ENCODE measurements at places on chromosomes 5 and 9.

DNA sequence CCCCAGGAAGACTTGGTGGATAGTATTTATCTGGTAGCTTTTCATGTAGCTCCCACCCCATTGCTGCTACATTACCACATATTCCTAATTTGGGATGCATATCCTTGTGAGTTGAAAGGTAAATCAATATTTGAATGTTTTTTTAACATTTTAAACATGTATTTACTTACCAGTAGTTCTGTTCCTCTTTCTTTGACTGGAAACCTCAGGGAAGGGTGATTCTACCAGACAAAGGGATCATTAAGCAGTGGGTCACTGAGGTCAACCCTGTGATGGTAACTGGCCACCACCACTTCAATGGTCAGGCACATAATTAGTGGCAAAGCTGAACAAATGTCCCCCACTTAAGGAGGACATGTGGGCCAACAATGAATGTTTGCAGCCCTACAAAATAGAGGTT lies 27.2 kb upstream of the KLF9 start:
- no peak for DNase-seq

GRCh38 chr5:171388816-171389168 lies 1.1 kb downstream of the NPM1 start:
- no peak for DNase-seq

DNA sequence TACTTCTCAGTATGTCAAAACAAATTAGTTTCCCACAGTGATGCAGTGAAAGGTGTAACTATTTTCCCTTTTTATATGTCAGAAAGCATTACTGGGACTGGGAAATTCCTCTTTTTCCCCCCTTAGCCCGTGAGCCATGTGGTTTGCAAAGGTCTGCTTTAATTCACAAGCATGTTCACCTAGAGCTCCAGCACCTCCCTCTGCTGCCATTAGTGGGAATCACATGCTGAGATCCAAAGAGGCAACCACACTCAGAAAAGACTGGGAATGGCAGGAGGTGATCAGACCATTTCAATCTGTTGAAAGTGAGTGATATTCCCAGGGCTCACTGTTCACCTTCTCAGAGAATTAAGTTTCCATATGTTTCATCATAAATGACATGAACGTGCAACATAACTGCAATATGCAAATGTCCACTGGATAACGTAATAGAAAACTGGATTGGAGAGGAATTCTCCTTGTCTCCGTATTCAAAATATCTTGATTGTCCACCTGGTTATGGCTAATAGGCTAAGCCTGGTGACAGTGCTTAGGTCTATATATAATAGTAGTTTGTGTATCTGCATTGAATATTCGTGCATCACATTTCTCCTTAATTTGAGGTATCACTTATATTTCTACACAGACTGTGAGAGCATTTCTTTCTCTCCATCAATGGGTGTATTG lies 703.5 kb upstream of the WWC1 start:
- DNase-seq, result peak; percentile 46

DNA sequence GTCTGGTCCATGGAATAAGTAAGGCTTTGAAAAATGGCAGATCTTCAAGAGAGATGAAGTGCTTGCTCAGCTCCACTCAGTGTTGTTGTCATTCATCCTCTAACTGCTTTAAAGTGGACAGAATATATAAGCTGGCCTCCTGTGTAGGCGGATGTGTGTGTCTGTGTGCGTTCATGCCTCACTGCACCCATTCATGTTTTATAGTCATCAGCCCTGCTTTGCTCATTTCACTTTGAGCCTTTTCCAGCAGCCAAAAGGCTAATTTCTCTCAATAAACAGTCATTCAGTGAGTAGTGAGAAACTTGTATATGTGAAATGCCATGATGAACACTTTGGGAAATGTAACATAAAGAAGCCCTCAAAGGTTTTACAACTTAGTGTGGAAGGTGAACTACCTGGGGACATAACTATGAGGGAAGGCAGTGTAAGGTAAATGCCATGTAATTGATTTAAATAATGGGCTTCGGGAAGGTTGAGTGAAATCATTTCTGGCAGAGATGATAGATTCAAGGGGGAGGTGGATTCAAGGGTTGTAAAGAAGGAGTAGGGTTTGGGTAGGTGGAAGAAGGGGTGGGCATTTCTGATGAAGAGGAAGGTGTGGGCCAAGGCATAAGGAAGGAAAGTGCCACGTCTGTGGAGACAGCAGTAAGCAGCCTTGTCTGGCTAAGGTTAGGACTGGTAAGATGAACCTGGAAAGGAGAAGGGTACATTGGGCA lies 15.7 kb downstream of the TTC23L start:
- DNase-seq, result no peak

- DNase-seq, result no peak
Measured at GRCh38 chr5:5719292-5719691, 296.8 kb downstream of the ICE1 start.

DNA sequence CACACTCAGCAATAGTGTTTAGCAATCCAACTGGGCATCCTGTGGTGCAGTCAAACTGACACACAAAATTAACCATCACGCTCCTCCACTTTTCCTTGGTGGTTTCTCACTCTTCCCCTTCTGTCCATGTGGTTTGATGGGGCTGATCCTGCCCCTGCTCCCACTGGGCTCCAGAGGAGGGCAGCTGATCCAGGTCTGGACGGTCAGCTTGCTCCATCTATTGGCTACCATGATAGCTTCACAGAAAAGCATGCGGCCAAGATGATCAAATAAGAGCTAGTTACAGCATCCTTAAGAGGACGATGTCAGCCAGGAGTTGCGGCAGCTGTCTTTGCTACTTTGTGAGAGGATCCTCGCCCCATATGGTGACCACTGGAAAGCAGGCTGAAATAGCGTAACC lies 29.6 kb upstream of the RANBP17 start:
- no peak for DNase-seq

DNA sequence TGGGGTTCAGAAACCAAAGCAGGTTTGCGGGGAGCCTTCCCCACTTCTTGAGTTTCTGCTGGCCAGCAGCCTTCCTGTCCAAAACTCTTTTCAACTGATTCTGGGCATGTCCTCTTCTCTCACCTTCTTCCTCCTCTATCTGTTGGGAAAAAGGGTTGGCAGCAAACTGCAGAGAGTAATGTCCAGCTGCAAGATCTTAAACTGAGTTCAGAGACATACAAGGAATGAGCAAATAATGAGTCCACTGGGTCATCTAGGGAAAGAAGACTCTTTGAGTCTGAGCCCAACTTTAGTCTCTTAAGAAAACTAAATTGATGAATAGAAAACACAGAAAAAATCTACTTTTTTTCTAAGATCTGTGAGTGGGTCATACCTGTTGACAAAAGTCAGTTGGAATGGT lies 16.5 kb downstream of the ANKDD1B start:
- DNase-seq, result no peak

- DNase-seq, result no peak
Measured at GRCh38 chr9:426264-426663, 211.6 kb downstream of the DOCK8 start.

GRCh38 chr9:4318326-4318725 lies 18.5 kb upstream of the GLIS3 start:
- no peak for DNase-seq

DNA sequence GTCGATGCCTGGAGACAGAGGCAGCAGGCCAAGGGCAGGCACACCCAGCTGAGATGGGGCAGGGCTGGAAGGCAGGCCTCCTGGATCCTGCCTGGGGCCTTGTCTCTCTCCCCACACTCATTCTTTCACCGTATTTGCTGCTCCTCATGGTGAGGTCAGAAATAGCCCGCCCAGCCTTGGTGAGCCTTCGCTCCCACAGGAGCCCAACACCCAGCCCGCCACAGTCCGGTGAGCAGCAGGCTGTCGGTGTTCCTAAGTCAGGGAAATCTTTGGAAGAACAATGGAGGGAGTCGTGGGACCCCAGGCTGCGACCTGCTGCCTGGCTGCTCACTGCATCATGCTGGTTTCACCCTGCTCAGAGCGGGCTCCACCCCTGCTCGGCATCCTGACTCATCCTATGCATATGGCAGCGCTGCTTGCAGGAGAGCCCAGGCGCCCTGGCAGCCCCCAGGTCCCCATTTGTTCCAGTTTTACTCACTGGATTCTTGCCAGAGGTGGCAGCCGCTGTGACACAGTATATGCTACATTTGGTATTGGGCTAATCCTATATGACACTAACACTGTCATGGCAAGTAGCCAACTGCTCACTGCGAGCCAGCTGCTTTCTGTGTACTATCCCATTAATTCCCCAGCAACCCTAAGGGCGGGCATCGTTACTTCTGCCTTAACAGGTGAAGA lies 53.2 kb upstream of the NCS1 start:
- peak; percentile 40 for DNase-seq

- peak; percentile 26 for DNase-seq
Measured at GRCh38 chr9:73176450-73176875, 24.8 kb downstream of the ANXA1 start.

GRCh38 chr5:51172903-51173626 lies 210.2 kb upstream of the ISL1 start:
- no peak for DNase-seq

DNA sequence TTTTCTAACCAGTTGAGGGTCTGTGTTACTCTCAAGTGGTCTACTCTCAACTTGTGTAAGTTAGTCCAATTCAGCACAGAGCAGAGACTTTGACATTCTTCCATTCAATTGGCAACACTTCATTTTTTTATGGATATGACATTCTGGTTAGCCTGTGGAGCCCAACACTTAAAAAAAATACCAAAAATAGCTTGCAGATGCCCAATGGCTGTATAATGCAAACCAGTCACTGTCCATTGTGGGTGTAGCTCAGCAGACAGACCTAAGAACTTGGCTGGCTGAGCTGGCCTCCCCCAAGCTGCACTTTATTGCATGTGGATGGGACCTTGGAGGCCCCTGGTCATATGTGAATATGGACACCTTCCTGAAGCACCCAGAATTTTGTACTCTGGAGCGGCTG lies 103.2 kb downstream of the DPYSL3 start:
- peak; percentile 37 for DNase-seq

GRCh38 chr5:78566747-78567425 lies 81.7 kb downstream of the LHFPL2 start:
- DNase-seq, result no peak
